ENCODE measurements at places on chromosomes 3 and 15.

DNA sequence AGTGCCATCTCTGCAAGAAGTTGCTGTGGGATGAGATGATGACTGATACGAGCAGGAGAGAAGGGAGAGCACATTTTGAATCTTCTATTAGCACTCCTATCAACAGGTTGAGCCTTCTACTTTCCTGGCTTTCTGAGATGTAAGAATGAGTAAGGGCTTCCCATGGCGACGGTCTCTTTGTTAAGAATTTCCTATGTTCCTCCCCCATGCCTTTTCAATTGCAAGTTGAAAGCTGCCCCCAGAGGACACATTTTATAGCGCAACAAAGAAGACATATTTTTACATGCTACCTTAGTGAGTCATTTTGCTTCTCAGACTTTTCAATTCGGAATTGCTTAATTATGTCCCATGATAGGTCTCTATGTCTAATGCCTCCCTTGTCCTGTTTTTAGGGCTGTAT lies 71.3 kb upstream of the LRTM1 start:
- no peak for DNase-seq

DNA sequence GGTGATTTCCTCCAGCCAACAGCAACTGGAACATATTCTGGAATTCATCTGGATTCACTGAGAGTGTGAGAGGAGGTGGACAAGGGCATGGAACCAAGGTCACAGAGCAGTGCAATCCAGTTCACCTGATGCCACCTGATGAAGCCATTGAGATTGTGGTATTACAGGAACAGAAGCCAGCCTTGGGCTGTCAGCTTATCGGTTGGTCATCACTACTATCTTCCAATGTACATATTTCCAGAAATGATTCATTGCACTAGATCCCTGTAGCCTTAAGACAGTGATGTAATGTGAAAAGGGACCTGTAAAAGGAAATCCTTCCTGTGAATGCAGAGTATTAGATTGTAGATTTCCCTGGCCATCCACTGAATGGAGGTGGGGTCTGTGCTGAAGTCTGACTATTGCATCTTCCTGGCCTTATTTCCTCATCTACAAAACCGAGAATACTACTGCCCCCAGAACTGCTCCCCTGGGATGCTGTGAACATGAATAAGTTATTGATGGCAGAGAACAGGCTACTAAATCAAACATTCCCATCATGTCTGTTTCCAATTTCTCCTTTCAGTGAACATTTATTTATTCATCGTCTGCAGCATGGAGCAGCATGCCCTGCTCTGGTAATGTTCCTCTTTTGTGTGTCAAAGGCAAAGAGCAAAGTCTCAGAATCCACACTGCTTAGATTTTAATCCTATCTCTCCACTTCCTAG lies 47.4 kb upstream of the TPM1 start:
- DNase-seq = no peak

- DNase-seq = no peak
Observed at GRCh38 chr3:150662410-150663200, 41.1 kb downstream of the ERICH6 start.

DNA sequence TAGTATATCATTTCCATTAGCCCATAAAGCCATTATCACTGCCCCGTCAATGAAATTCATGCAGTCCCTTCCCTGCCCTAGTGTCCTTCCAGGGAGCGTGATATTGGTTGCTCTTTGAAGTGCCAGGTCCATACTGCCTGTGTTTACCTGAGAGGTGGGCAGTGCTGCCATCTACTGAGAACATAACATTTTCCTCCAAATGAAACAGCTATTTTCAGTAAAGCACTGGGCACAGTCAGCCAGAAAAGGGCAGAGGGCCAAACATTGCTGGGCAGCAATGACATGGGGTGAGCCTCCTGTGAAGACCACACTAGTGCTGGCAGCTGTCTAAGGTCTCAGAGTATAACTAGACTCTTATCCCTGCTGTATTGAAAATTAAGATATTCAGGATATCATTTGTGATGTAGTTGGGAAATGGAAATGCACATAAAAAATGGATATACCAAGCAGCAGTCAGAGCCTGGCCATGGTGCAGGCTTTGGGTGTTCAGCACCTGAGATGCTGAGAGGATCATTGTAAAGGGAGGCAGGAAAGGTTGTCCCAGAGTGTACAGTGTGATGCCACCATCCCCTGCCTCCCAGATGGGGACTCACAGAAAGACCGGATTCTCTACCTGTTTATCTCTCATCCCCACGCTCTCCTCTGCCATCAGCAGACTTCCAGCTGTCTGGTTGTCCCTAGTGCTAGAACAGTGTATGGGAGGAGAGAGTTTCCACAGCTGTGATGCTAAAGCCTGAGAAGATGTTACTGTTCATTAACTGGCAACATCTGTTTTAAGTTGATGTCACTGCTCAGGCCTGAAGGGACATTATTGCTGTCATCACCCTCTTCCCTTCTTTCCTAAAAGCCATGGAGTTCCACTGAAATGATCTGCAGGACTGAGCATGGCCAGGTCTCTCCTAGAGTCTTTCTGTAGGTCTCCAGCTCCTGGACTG lies 108.8 kb downstream of the ARNT2 start:
- DNase-seq = no peak

DNA sequence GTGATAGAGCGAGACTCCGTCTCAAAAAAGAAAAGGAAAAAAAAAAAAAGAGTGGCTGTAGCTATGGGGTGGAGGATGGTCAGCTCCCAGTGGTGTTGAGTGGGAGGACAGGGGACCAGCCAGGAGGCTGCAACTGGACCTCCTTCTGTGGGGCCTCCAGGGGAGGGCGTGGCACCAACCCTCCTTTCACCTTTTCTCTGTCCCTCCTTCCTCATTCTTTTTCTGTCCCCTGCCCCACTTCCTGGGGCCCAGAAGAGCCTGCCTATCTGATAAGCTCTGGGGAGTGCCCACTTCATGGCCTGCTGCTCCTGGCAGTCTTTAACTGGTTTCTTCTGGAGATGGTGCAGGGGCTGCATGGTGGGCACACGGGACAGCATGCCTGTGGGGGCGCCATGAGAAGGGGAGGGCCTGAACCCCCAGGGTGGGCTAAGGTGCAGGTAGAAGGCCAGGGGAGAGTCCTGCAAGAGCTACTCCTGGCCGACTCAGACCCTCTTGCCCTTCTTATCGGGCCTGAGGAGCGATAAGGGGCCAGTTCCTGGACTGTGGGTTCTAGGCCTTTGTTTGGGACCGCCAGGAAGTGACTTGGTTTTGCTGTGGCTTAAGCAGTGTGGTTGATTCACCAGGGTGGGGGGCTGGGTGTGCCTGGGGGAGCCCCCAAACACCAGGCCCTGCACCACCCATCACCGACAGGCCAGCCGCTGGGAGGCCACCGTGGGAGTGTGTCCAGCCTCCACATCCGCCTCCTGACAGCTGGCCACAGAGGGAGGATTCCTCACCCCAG lies 49.4 kb upstream of the FLNB start:
- DNase-seq = no peak

- no peak for DNase-seq
Observed at GRCh38 chr3:58164906-58165821, 45.6 kb downstream of the DNASE1L3 start.

DNA sequence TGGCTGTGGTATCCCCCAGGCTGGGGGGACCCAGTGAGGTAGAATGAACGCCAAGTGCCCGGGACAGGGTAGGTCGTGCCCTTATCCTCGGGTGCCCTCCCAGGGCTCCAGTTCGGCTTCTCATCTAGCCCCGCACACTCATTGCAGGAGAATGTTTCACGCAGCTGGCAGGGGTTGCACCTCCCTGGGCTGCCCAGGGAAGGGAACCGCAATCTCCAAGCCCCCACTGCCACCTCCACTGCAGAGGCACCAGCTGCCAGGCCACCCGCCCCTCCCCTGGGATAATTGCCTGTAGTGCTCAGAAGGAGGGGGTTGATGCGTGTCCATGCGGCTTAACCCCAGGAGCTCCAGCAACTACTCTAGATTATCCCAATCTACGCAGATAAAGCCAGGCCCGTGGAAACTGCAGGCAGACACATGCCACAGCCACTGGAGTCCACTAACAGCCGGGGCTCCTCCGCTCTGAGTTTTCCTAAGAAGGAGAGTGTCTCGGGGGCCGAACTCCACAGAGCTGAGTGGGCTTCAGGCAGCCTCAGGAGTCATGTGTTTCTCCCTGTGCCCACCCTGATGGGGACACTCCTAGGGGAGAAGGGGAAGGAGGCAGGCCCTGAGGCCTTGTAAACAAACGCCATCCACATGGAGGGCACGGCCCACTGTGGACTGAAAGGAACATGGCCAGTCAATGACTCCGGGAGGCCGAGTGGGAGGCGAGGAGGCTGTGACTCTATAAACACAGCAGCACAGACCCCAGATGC lies 137.2 kb upstream of the IQSEC1 start:
- no peak for DNase-seq

- DNase-seq = no peak
Observed at GRCh38 chr3:151611419-151611818, 122.3 kb upstream of the AADACL2 start.

GRCh38 chr3:183448369-183449128 lies 20.1 kb upstream of the MCF2L2 start:
- no peak for DNase-seq

- no peak for DNase-seq
Observed at GRCh38 chr3:126926684-126927400, 56.1 kb upstream of the PLXNA1 start.

DNA sequence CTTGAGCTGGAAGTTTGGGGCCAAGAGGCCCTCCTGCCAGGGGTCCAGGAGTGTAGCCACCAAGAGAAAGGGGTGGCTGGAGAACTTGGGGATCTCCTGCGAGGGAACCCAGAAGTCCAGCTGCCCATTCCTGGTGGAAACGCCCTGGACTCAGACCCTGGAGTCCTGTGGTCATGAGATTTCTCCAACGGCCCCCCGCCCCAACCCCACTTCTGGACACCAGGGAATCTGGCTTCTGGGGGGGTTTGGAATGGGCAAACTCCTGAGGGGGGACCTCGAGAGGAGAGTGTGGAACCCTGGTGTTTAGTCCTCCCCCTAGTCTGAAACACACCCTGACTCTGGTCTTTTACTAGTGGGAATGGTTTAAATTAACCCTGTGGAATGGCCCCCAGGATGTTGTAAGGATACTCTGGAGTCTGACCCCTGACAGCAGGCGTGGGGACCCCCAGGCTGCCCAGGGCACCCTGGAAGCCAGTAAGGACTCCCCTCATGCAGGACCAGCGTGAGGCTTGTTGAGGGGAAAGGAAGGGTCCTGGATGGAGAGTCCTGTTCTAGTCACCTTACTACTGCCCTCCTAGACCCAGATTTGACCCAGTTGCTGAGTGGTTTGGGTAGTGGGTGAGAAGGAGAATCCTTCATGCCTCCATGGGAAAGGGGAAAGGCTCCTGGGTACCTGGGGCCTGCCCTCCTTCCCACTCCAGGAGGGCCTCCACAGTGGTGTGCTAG lies 540 bp downstream of the KLHDC8B start:
- DNase-seq = no peak

- DNase-seq = no peak
Observed at GRCh38 chr3:10011631-10012030, 14.6 kb upstream of the FANCD2 start.

GRCh38 chr3:76976996-76977395 lies 62.9 kb upstream of the ROBO2 start:
- DNase-seq = no peak

DNA sequence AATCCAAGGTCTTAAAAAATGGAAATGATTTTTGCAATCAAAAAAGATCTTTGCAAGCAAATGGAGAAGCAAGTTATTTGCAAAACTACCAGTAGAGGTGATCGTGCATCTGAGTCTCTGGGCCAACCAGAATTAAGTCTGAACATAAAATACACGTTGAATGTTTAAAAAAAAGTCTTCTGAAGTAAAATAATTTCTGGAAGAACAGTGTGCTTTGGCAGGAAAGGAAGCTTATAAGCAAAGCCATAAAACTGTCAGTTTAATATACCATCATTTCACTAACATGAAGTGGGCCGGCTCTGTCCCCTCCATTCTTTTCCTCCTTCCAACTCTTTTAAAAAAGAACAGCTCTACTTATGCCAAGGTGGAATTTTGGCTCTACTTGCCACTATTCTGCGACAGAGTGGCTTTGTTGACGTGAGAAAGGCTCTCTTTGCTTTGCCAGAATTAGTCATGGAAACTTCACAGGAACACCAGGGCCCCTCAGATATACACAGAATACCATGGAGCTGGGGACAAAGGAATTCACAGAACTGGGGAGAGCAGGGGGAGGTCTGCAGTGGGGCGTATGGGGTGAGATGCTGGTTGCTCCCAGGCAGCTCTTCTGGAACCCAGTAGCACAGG lies 29.8 kb downstream of the FSTL1 start:
- DNase-seq = no peak

DNA sequence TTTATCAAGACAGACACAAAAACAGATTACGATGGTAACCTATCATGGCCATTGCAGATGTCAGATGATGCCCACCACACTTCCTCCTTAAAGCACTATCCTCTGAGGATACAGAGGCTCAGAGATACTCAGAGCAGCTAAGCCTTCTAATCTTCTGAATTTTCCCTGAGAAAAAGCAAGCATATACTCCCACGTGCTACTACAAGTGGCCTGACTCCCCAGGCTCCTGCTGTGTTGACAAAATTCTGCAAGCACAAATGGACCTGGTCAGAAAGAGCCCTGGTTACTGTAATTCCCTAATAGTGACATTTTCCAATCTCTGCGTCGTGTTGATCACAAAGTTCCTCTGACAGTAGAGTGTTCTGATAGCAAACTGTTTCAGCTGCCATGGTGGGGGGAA lies 207.1 kb downstream of the KCNMB2 start:
- no peak for DNase-seq

DNA sequence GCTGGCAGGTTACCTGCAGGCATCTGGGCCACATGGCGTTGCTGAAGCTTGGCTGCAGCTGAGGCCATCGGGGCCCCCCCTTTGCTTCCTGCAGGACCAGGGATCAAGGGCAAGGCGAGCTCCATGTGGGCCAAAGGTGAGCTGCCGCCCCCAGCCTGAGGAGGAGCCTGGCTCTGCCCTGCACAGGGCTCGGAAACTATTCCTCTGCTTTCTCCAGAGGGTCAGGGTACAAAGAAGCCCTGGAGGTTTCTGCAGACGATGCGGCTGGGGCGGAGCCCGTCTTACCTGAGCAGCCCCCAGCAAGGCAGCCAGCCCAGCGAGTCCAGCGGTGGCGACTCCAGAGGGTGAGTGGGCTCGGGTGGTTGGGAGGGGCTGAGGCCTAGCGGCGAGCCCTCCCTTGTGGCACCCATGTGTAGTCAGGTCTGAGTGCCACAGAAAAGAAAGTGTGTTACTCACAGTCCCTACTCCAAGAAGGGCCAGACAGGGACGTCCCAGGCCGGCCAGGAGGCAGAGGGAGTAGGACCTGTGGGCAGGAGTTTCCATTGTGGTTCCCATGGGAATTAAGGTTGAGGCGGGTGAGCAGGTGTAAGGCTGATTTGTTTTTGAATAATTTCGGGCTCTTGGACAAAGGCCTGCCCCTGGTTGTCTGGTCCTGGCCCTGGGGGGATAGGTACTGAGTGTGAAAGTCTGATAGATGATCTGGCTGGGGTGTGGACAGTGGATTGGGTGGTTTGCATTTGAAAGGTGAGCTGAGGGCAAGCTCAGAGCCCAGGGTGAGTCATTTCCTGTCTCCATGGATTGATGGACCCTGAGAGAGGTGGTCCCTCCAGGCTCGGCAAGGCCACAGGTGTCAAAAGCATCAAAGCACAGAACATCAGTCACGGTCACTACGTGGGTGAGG lies 25.4 kb downstream of the CFAP100 start:
- no peak for DNase-seq

DNA sequence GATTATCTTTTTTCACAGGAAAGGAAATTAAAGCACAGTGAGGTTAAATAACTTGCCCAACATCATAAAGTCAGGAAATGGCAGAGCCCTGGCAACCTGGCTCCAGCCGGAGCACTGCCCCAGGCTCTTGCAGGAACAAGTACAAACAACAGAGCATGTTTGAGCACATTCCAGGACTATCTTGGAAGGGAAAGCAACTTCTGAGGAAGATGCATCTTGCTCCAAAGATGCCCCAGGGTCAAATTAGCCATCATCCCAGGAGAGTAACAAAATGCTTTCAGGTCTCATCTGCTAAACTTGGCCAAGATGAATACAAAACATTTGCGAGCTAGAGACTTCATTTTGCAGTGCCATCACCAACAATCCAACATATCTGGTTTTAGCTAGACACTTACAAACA lies 162.4 kb upstream of the LRRN1 start:
- DNase-seq = no peak
